H54 (cell line): ENCODE measurements at places on chromosomes 5 and 9.

DNA sequence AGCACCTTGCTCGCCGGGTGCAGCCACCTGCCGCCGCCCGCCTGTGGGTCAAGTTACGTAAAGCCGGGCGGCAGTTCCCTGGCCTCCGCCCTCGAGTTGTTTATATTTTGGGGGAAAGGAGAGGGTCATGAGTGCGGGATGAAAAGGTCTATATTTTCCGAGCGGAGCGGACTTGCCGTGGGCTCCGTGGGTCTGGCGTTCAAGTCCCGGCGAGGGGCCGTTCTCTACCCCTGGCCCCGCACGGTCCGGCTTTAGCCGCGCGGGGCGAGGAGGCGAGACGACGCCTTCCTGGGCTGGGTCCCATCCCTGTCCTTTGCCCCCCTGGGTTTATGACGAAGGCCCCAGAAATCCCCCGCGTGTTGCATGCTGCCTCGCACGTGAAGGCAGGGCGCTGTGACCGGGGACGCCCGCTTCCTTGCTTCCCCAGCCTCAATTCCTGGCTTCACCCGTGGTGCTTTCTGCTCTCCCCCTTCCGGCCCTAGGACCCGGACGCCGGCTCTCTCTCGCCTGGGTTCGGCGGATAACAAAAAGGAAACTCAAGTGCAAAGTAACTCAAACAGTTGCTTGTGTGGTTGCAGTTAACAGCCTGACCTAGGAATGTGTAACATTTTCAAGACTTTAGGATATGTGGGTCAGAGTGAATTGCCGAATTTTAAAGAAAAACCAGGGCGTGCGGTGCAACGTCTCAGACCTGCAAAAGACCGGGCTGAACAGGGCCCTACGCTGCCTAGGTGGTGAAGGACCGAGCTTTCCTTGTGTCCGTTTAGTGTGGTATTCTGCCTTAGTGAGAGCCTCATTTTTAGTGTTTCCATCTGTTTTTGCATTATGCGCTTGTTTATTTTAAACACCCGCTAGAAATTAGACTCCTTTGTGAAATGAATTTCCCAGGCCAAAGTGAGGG lies 810 bp downstream of the VPS13A start:
- DNase-seq = peak; percentile 48

GRCh38 chr9:90259311-90260246 lies 383.0 kb downstream of the DIRAS2 start:
- no peak for DNase-seq

GRCh38 chr5:78974011-78974410 lies 11.1 kb downstream of the ARSB start:
- no peak for DNase-seq

DNA sequence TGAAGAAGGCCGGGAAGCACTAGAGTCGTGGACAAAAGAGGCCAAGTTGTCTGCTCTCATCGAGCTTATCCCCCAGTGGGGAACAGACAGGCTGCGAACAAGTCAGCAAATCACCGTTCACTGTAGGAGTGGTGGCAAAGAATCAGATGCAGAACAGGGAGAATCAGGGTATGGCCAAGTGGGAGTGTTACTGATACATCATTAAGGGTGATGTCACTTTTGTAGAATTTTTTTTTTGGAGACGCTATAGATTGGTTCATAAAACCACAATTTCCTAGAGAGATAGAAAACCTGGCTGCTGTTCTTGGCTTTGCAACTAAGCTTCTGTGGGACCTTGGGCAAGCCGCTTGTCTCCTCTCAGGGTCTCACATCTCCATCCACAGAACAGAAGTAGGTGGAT lies 21.3 kb downstream of the SPRY4 start:
- no peak for DNase-seq

DNA sequence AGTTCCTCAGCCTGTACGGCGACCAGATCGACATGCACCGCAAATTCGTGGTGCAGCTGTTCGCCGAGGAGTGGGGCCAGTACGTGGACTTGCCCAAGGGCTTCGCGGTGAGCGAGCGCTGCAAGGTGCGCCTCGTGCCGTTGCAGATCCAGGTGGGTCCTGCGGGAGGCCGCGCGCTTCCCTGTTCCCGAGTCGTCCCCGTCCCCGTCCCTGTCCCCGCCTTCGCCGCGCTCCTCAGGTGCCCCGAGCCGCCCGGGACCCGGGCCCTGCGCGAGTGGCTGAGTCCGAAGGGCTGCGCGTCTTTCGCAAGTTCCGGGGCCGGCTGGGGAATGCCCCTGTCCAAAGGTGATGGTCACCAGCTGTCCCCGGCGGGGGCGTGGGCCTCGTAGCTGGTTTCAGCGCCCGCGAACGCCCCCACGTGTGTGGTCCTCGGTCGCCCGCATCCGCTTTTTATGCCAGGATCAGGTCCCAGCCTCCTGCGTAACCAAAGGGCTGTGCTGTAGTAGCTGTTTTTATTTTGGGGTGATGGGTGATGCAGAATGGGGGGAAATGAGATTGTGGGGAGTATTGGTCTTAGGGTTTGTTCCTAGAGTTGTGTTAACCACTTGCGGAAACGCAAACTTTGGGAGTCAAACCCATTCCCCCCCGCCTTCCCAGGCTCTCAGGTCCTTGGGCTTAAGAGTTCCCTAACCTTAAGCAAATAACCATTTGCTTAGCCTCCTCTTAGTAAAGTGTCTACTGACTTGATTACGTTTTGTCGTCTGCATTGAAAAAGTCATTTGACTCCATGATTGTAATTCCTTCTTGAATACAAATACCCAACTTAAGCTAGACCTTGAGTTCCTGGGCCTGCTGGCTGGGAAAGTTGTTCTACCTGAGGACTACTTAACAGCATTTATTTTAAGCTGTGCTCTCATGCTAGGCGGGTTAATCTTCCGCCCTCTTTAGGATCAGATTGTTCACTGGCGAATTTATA lies 663 bp downstream of the ISOC1 start:
- DNase-seq = peak; percentile 10

GRCh38 chr9:128078504-128079434 lies 10.7 kb downstream of the SLC25A25 start:
- peak; percentile 66 for DNase-seq

- DNase-seq = no peak
Measured at GRCh38 chr5:159097784-159098602, 1.7 kb downstream of the EBF1 start.

- no peak for DNase-seq
Measured at GRCh38 chr9:134029248-134030226, 4.3 kb downstream of the BRD3OS start.

- DNase-seq = no peak
Measured at GRCh38 chr5:140488914-140489313, 58.5 kb upstream of the EIF4EBP3 start.

GRCh38 chr5:14008819-14009311 lies 64.4 kb upstream of the DNAH5 start:
- DNase-seq = no peak

GRCh38 chr5:6731465-6732237 lies 18.4 kb downstream of the TENT4A start:
- DNase-seq = no peak

GRCh38 chr5:169128679-169129078 lies 172.3 kb downstream of the SLIT3 start:
- no peak for DNase-seq
